ENCODE measurements at places on chromosomes 11 and 22. TPM values are rescaled to one million over a fixed set of nuclear protein-coding genes. Genes with fewer than 3 reads are reported as not detected.

RIMBP3B gene
- polyA plus RNA-seq = 0.09 TPM

- DNase-seq = peak; percentile 64
These were observed 638 bp upstream of the TENM4 start for GRCh38 chr11:79441461-79441875.

- DNase-seq = no peak
These were observed 49.1 kb downstream of the PISD start for GRCh38 chr22:31612891-31613285.

LMO1 gene
- polyA plus RNA-seq = not detected

GRCh38 chr11:93389737-93390136 lies 59.2 kb downstream of the DEUP1 start:
- no peak for DNase-seq

DNA sequence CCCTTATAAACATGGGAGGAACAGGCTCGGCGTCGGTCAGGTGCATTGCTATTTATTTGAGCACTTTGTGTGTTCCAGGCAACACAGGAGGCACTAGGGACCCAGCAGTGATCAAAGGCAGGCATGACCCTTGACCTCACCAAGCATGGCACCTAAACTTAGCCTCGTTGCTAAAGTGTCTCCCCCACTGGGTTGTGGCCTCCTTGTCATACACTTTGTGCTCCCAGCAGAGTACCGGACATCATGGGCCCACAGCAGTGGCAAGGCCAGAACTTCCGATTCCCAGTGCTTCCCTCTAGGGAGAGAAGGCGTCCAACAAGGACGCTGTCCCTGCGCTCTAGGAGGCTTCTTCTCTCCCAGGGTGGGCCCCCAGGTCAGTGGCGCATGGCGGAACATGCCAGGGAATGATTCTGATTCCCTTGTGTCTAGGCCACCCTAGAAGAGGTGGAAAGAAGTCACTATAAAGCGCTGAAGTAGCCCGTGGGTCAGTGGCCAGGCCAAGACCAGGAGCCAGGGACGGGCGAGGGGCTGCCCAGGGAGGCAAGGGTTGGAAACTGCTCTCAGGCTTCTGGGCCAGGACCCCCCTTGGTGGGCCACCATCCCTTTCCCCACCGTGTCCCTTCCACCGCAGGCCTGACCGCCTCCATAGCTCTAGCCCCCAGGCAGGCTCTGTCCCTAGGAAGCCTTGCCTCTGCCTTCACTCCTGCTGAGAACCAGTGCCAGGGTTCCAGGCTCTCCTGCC lies 19.7 kb downstream of the TOM1 start:
- no peak for DNase-seq

GRCh38 chr22:38148245-38148644 lies 33.4 kb downstream of the PLA2G6 start:
- DNase-seq = no peak

Measured in CD14-positive monocyte (primary cell).